NCI-H1930 (cell line): ENCODE measurements at places on chromosomes 7 and 10.

DNA sequence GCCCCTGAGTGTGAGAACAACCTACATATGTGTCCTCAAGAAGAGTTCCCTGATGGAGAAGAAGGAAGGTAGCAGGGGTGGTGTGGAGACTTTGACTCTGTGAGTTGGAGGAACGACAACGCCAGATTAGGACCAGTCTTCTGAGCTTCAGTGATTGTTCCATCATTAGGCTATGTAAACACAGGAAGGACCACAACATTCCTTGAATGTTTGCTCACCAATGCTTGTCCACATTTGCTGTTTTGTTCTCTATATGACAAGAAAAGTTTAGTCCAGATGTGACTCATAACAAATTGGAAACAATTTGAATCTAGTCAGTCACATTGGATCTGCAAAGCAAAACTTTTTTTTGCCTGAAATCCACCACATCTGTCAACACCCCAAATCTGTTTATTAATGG lies 62.7 kb downstream of the ENTPD1 start:
- DNase-seq, result no peak

DNA sequence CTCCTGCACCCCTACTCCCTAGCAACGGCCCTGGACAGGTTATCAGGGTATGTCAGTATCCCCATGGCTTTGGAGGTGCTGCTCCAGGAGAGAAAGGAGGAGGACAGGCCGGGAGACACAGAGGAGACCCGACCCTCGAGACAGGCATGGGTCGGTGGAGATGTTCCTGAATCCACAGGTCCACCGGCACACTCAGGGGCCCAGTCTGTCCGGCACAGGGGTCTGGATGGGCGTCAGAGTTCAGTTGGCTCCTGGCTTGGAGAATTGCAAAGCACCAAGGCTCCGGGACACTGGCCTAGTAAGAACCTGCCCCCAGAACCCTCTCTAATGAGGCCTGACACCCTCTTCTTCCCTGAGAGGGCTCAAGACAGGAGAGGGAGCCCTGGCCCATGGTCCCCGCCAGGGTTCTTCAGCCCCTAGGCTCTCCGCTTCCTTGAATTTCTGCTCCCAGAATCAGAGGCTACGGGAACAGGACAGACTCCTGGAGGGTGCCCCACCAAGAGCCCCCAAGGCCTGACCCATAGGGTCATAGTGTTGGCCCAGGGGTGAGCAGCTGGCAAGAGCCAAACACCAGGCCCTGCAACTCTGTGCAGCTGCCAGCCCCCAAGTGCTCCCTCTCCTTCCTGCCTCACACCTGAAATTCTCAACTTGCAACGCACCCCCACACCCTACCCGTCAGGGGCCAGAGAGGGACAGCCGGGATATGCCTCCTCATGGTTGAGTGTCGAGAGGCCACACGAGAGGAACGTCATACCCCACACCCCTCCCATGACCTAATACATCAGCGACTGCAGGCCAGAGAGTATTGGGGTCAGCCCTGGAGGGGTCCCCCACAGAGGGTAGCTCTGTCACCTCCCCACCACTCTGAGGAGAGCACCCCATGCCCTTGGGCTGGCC lies 5.5 kb upstream of the IRF5 start:
- no peak for DNase-seq

DNA sequence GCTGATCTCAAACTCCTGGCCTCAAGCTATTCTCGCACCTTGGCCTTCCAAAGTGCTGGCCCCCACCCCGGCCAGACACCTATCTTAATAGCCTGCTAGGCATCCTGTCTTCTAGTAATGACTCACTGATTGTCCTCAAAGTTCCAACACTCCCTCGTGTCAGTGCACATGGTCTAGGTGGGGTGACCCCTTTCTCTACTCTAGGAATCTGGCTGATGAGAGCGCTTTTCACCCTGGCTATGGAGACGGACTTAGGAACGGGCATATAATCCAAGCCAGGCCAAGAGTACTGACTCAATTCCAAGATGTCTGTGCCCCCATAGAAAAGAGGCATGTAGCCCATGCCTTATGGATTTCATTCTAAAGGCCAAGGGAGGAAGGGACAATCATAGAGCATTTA lies 67.0 kb downstream of the PRLHR start:
- DNase-seq, result no peak

GRCh38 chr10:91941426-91941825 lies 17.9 kb downstream of the BTAF1 start:
- no peak for DNase-seq

DNA sequence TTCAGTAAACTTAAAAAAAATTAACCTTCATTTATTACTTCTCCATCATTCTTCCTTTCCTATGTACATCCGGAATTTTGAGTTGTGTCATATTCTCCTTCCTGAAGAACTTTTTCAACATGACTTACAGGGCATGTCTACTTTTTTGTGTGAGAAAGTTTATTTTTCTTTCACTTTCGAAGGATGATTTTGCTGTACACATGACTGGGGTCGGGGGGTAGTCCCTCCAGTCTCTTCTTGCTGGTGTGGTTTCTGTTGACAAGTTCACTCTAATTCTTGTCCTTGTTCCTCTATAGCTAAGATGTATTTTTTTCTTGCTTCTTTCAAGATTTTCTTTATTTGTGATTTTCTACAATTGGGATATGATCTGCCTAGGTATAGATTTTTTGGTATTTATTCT lies 55.8 kb downstream of the INPP5A start:
- DNase-seq, result no peak

DNA sequence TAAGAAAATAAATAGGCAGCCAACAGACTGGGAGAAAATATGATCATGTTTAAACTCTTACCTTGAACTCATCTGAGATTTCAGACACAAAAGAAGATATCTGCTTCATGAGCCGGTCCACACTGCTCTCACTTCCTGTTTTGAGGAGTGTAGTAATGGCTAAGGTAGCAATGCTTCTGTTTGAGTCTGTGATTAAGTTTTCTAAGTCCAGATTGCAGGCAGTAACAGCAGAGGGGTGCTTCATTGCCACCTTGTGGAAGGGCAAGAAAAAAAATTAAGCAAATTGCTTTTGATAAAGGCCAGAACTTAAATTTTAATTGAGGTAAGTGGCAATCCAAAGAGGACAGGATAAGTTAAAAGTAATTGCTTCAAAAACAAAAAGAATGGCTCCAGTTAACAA lies 69.1 kb downstream of the MEST start:
- no peak for DNase-seq

- no peak for DNase-seq
Observed at GRCh38 chr10:95988702-95989101, 54.7 kb upstream of the CCNJ start.

GRCh38 chr10:117130346-117130745 lies 7.7 kb downstream of the VAX1 start:
- no peak for DNase-seq

DNA sequence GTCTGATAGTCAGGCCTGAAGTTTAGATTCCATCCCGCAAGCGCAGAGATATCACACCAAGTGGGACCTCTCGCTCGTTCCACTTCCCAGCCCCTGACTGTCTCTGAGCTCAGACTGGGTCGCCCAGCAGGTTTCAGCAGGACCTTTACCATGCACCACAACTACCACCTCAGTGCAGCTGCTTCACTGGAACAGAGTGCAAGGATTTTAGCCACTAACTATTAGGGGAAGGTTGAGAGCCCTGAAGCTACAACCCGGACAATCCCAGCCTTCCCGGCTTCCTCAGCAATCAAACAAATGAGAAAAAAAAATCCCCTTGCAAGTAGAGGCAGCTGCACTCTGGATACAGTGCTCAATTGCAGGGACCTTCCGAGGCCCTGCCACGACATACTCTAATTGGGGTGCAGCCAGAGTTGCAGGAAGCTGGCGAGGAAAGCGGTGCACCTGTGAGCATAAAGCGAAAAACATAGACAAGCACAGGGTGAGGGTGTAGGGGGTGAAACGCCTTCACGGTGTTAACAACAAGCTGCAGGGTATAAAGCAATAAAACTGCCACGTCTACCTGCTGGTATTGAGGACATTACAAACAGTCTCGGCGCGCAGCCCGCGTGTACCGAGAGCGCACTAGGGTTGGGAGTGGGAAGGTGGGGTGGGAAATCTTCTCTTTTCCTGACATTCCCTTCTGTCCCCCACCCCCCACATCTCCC lies 2.6 kb upstream of the DLX6 start:
- DNase-seq, result no peak

GRCh38 chr7:6056616-6057015 lies 25.4 kb downstream of the ANKRD61 start:
- DNase-seq, result no peak

GRCh38 chr10:48973065-48973464 lies 33.4 kb upstream of the LRRC18 start:
- DNase-seq, result no peak

- DNase-seq, result no peak
Observed at GRCh38 chr10:88833723-88834122, 17.9 kb downstream of the ANKRD22 start.

GRCh38 chr10:129579228-129579627 lies 112.2 kb downstream of the MGMT start:
- DNase-seq, result no peak
